Right lobe of liver (tissue), 6 donors: ENCODE measurements at places on chromosomes 16 and 17.

DNA sequence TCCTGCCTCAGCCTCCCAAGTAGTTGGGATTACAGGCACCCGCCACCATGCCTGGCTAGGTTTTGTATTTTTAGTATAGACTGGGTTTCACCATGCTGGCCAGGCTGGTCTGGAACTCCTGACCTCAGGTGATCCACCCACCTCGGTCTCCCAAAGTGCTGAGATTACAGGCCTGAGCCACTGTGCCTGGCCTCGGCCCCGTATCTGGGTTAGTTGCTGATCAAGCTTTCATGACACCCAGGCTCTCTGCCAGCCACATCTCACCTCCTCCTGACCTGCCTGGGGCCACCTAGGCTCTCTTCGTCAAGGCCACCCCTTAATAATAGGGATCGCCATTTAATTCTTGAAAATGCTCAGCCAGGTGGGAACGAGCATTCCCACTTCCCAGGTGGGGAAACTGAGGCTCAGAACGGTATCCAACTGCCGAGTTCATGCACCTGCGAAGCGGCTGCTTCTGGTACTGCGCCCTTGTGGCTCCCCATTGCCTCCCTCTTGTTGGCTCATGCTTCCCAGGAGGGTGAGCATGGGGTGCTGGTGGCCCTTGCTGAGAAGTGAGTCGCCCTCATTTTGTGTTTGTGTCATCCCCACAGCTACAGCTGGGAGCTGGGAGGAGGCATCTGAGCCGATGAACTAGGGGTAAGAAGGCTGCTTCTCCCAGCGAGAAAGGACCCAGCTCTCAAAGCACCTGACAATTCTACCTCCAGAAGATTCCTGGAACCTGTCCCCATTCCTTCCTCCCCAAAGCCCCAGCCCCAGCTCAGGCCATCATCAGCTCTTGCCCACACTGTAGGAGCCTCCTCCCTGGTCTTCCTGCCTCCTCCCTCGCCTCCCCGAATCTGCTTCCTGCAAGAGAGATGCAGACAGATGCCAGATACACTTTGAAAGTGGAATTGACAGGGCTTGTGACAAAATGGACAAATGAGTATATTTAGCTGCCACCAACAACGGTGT, 17.3 kb upstream of the SNN start:
- DNase-seq = no peak

- no peak for DNase-seq
Observed at GRCh38 chr16:79628501-79628975, 28.0 kb upstream of the MAF start.

- DNase-seq = peak; percentile 56
Observed at GRCh38 chr16:2473446-2473926, 1.4 kb upstream of the TBC1D24 start.

GRCh38 chr17:80777274-80777673, 214.4 kb upstream of the CHMP6 start:
- no peak for DNase-seq

DNA sequence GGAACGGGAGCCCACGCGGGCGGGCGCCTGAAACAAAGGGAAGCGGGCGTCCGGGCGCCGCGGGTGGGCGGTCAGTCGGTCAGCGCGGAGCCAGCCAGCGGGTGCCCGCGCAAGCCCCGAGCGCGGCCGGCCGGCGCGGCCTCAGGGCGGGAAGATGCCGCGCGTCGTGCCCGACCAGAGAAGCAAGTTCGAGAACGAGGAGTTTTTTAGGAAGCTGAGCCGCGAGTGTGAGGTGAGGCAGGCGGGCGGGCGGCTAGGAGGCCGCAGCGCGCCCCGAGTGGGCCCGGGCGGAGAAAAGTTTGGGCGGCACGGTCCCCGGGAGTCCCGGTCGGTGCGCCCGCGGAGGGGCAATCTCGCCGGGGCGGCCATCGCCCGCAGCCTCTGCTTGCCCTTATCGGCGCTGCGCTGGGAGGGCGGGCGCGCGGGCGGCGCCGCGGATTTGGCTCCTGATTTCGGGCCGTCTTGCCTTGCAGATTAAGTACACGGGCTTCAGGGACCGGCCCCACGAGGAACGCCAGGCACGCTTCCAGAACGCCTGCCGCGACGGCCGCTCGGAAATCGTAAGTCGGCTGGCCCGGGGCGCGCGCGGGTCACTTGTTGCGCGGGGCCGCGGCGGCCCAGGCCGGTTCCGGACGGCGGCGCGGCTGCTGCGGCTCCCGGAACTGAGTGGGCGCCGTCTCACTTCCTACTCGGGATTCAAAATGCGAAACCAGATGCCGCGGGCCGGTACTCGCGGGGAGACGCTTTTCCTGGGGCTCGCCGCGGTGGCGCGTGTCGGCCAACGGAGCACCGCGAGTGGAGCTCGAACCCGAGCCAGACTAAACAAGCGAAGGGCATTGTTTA, 526 bp downstream of the CBFB start:
- peak; percentile 73 for DNase-seq

- no peak for DNase-seq
Observed at GRCh38 chr17:78960928-78961327, 18.8 kb downstream of the LGALS3BP start.

- DNase-seq = no peak
Observed at GRCh38 chr17:59139939-59140338, 15.0 kb downstream of the SKA2 start.

GRCh38 chr17:14805348-14805747, 459.8 kb downstream of the PMP22 start:
- DNase-seq = no peak

DNA sequence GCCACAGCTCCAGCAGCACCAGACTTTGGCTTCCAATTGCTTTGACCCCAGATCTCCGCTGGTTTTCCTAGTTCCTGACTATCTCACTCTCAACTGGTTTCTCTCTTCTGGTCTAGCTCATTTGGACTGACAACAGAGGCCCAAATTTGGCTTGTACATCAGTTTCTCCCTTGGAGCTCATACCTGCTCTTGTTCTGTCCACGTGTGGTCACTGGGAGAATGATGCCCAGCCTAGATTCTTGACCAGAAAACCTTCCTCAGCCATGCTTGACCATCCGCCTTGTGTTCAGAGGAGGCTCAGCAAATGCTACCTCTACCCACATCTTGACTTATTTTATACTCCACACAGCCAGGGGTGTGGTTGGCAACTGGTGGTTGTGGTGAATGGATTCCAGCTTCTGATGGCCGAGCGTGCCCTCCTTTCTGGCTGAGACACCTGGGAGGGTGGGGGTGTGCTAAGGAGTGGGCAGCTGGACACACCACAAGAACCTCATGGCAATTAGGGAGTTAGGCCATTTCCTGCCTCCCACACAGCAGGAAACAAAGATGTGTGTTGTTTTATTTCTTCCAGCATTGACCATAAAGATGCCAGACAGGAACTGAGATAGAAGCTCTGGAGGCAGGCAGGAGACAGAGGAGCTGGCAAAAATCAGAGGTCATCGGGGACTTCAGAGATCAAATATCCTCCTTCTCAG, 93.8 kb upstream of the FAM20A start:
- no peak for DNase-seq

- DNase-seq = no peak
Observed at GRCh38 chr16:69243479-69243878, 56.5 kb downstream of the SNTB2 start.

- no peak for DNase-seq
Observed at GRCh38 chr17:57530026-57530425, 215.1 kb downstream of the CCDC182 start.

DNA sequence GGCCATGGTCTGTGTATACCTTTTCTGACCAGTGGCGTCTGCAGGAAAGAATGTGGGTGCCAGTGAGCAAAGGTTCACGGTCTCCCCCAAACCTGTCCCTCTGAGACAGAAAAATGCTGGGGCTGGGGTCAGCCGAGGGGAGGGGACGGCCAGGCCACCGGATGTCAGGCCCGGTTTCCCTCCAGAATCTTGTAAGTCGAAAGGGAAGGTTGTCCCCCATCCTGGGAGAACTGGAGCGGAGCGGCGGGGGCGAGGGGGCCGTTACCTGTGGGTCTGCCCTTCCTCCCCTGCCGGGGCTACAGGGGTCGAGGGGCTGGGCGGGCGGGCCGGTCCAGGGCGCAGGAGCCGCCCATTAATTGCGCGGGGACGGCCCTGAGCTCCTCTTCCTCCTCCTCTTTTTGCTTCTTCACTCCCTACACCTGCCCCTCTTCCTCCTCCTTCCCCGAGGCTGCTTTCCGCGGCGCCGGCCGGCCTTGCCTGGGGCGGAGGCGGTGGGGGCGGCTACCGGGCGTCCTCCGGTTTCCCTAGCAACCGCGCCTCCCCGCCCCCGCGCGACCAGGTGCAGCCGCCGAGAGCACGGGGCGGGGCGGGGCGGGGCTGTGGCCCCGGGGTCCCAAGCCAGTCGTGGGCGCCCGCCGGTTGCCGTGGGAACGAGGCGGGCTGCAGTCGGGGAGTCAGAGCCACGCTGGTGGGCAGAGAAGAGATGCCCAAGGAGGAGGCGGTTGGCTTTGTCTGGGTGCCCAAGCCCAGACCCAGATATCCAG, at the start of gene MARCHF10:
MARCHF10 (minus strand) TSS at position 503 of the 764 bp plus-strand sequence. CDS start 6,579 bp downstream, outside the sequence.
- DNase-seq = peak; percentile 30

- DNase-seq = peak; percentile 60
Observed at GRCh38 chr17:82217120-82217529, 4.5 kb upstream of the CCDC57 start.

GRCh38 chr17:62718429-62718828, 89.7 kb downstream of the MARCHF10 start:
- DNase-seq = no peak

GRCh38 chr17:48497103-48497502, 33.7 kb downstream of the HOXB1 start:
- DNase-seq = no peak

DNA sequence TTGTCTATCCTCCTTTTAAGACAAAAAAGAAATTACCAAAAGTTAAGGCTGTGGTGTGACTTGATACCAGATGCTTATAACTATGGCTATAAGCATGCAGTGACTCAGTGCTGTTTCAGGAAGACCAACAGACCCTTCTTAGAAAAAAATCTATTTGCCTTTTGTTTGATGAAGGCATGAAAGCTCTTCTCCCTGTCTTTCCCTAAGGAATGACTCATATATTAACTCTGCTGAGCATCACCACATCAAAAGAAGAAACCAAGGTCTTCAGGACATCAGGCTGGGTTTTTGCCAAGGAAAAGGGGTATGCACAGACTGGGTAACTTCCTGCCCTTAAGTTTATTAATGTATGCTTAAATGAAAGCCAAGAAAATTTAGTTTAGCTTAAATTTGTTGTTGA, 47.1 kb downstream of the VMP1 start:
- DNase-seq = no peak

GRCh38 chr16:73743665-73744496, 552.7 kb upstream of the PSMD7 start:
- DNase-seq = no peak

- no peak for DNase-seq
Observed at GRCh38 chr17:40599468-40599763, 34.1 kb upstream of the CCR7 start.

GRCh38 chr16:58859958-58860669, 126.0 kb upstream of the GOT2 start:
- no peak for DNase-seq

- DNase-seq = no peak
Observed at GRCh38 chr16:26344240-26344776, 652.5 kb downstream of the HS3ST4 start.

- DNase-seq = no peak
Observed at GRCh38 chr16:20681821-20682760, 15.4 kb downstream of the ACSM1 start.

DNA sequence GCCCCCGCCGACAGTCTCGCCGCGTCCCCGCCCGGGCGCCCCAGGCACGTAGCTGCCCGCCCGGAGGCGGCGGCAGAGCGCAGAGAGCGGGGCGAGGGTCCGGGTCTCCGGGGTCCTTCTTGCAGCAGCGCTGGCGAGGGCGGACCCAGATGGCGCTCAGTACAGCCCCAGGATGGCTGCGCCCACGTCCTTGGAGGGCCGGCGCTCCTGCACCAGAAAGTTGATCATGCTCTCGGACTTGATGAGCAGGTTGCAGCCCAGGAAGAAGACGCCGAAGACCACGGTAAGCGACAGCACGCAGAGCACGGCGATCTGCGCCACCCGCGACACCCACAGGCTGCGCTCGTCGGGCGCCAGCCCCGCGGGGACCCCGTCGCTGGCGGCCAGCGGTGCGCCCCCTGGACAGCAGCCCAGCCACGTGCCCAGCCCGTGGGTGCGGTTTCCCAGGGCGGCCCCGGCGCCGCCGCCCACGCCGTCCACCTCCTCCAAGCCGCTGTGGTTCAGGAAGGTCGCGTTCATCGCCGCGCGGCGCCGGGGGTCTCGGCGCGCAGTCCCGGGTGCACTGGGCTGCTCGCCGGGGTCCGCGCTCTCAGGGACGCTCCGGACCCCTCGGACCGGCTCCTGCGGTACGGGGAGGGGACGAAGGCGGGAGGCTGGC, 435 bp downstream of the RPRML start:
- no peak for DNase-seq

DNA sequence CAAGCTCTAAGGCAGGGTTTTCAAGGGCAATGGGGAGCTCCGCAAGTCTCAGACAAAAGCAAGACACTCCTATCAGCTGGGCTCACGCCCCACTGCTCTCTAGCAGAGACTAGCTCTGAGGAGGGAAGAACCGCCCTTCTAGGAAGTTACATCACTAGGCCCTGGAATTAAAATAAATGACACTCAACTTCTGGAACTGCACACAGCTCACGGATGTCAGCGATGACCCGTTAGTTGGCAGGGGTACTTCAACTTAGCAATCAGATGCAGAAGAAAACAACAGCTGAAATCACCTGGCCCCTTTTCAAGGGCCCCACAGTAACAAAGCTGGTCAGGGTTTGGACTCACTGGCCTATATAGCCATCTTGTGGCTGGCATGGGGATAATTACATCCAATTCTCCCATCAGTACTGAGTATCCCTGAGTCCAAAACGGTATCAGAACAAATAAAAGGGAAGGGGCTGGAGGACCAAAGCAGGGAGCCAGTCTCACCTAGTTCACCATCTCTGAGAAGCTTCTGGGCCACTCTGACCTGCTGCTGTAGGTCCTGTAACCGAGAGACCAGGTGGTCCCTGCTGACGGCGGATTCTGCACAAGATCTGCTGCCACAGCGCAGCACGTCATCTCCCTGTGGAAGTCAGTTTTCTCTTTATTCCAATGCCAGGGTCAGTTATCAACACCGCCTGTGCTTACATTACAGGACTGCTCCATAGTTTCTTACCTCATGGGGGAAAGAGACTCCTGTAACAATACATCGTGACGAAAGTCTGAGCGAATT, 22.2 kb downstream of the SERPINF1 start:
- peak; percentile 67 for DNase-seq
